NCI-H524 (cell line): ENCODE measurements at places on chromosomes 2 and 18.

DNA sequence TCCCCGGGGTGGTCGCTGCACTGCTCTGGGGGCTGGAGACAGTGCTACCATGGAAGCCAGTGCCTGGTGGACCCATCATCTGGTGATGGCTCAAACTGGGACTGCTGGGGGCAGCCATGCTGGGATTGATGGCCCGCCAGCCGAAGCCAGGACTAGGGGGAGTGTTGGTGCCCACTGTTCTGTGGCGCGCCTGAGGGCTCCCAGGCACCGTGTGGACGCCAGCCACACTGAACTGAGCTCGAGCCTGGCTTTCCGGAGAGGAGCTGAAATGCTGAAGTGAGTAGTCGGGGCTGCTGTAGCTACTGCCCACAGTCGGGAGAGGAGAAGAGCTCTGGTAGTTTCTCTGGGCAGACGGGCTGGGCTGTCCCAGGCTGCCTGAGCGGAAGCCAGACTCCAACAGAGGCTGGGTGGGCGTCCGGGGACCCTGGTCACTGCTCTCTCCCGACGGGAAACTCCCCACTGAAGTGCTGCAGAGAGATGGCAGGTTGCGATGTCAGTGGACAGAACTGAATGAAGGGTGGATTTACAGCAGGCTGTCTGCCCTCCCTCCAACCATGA is 184.4 kb downstream of the TNS1 start:
- no peak for DNase-seq

DNA sequence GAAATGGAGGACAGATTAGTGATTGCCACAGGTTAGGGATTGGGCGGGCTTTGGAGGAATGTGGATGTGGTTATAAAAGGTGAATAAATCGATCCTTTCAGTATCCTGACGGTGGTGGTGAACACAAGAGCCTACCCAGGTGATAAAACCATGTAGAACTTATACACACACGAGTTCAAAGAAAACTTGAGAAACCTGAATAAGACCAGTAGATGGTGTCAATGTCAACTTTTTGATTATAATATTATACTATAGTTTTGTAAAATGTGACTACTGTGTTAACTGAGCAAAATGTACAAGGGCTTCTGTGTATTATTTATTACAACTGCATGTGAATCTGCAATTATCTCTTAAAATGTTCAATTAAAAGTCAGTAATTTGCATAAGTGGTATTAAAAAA is 136.3 kb downstream of the ERBB4 start:
- DNase-seq, result no peak

- no peak for DNase-seq
Observed at GRCh38 chr2:169110916-169111315, 41.6 kb downstream of the DHRS9 start.

DNA sequence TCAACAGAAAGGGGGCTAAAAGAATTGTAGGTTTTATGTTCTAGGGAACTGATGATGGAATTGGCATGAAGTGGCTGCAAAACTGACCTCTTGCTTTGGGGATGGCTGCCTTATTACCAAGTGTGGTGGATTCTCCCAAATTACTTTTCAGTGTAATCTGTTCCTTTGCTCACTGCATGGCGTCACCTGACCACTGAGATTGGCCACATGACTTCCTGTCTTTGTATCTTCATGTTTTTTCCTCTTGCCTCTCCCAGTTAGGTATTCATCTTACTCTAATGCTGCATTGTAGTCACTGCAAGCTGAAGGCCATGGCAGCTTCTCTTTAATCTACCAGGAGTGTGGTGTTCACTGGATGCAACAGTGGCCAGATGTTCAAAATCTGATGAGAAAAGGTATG is 257.7 kb upstream of the TNP1 start:
- no peak for DNase-seq

GRCh38 chr18:11316546-11316945 is 167.2 kb upstream of the PIEZO2 start:
- no peak for DNase-seq

- no peak for DNase-seq
Observed at GRCh38 chr2:19943189-19943588, 41.4 kb upstream of the TTC32 start.

GRCh38 chr2:218980735-218981389 is 4.1 kb downstream of the FEV start:
- DNase-seq, result no peak

- DNase-seq, result no peak
Observed at GRCh38 chr2:237863689-237864443, 4.4 kb downstream of the RAMP1 start.

DNA sequence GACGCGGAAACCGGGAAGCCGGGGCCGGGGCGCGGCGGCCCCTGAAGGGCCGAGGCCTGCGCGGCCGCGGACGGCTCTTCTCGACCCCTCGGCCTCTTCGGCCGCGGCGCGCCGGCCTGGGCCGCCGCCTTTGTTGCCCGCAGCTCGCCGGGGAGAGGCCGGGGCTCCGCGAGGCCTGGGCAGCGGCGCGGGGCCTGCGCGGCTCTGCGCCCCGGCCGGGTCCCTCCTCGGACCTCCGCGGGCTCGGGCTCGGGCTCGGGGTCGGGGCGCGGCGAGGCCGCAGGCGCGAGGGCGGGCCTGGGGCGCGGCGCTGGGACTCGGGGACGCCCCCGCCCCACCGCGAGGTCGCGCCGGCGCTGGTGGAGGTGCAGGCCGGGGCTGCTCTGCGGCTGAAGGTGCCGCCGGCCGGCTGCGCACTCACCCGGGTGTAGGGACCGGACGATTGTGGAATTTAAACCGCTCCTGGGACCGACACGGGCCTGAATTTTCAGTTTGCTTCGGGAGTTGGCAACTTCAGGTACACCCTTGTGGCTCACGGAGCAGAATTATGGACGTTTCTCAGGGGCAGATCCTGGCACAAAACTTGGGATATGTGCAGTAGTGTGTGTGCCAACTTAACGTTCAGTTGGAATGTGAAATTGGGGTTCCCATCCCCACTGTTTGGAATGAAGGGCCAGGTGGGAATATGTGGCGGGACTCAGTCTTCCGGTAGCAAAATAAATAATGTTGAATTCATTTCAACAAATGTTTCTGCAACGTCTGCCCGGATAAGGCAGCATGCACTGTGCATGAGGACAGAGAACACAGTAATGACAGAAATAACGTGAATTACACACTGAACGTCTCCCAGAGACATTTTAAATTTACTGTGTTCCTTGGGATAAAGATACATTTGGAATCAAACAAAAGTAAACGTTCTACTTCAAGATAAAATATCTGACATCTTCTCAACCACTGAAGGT is 787 bp downstream of the SOCS6 start:
- no peak for DNase-seq

DNA sequence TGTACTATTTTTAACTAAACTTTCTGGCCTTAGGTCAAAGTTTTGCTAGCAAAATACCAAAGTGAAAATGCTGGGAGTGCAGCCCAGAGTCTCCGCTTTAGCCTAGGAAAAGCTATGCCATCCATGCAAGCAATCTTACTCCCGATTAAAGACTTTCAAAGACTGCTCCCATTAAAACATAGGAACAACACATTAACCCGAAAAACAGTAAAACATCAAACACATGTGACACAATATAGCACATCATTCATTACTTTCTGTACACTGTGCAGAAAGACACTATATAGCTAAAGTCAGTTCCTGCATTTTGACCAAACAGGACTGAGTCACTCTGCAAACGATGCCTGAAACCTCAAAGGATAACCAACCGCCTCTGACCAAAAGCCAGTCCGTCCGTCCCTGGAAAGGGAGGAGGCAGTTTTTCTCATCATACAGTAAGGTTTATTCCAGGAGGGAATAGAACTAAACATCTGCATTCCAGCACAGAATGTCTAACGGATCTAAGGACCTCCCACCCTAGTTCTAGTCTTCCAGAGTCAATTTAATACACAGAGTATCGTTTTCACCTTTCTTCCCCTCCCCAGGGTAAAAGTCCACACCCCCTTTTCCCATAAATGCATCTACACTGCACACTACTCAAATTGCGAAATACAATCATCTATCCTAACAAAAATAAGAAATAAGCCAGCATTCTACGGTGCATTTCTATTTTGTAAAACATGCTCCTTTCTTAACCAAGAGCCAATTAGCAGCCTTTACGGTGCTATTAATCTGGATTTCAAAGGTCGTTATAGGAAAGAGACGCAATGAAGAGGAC is 1.7 kb downstream of the ROCK2 start:
- DNase-seq, result peak; percentile 40

DNA sequence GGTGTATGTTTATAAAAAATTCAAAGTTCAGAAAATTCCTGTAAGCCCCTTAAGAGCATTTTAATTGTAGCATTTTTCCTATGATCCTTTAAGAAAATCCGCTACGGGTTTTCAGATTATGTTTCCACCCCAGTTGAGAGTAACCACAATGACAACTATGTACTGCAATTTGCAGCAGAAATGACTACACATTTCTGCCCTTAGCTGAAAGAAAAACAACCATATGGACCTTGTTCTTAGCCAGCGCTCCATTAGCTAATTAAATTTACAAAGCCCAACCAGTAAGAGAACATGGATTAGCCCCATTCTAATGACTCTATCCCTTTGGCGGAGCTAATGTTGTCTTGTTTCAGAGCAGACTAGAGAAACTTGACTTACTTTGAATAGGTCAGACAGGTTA is 247.6 kb downstream of the SLC8A1 start:
- DNase-seq, result peak; percentile 37
